Epithelial cell of prostate (primary cell): ENCODE measurements at places on chromosomes 2 and 18.

DNA sequence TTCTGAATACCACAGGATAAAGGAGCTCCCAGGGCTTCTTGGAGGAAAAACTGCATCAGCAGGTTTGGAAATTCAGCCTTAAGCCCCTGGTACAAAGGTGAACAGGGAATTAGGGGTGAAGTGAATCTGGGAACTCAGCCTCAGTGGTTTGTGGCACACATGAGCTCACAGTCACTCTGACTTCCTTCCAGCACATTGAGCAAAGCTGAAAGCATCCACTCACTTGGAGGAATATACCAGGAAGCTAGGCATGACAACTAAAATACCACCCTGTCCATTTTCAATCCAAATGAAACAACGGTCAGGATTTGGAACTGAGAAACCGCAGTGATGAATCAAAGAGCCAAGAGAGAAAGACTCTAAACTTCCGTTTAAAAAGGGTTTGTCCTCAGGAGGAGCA lies 216.1 kb downstream of the ICOS start:
- DNase-seq = no peak

GRCh38 chr2:134289225-134289624 lies 35.4 kb downstream of the MGAT5 start:
- DNase-seq = no peak

GRCh38 chr18:9016633-9017166 lies 85.8 kb upstream of the NDUFV2 start:
- DNase-seq = no peak

- no peak for DNase-seq
Observed at GRCh38 chr2:136381722-136382633, 264.0 kb upstream of the CXCR4 start.

- no peak for DNase-seq
Observed at GRCh38 chr18:11081009-11081532, 68.3 kb downstream of the PIEZO2 start.

DNA sequence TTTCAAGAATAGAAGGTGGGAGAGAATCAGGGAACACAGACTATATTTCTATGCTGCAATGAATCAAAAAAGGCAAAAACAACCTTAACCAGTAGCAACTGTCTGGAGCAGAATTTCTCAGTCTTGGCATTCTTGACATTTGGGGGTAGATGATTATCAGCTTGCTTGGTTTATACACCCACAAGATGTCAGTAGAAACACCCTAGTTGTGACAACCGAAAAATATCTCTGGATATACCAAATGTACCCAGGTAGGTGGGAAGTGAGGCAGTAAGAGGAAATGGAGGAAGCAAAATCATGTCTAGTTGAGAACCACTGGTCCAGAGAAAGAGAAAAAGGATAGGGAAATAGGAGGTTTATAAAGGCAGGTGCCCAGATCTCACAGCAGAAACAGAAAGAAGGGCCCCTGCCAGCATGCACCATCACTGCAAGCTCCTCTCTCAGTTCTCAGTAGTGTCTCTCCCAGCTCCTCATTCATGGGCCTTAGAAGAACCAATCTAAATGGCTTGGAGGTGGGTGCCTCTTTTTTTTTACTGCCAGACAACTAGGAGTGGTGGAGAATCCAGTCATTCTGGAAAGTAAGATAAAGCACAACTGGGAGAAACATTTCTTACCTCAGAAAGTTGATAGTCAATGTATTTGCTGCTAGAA lies 50.4 kb downstream of the MBD2 start:
- no peak for DNase-seq

DNA sequence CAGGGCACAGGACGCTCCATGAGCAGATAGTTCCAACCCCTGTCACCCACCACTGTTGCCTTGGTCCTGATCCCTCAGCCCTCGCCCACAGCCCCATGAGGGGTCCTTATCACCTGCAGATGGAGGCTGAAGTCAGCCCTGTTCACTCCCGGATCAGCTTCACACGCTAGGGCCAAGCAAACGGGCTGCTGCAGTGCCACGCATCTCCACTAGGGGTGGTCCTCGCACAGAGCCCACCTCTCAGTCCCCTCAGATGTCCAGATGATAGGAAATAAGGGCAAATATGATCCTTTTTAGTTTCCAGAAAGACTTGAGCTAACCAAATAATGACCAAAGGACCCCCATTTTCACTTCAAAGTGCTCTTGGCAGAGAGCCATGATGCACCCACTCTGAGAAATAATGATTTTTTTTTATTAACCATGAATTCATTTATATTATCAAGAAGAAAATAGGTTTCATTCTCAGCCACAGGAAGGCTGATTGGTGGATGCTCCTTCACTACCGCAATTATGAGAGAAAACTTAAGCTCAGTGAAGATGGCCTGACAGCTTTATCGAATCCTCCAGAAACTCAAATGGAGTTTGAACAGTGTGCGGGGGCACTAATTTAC lies 71.9 kb upstream of the KLHL29 start:
- DNase-seq = no peak

DNA sequence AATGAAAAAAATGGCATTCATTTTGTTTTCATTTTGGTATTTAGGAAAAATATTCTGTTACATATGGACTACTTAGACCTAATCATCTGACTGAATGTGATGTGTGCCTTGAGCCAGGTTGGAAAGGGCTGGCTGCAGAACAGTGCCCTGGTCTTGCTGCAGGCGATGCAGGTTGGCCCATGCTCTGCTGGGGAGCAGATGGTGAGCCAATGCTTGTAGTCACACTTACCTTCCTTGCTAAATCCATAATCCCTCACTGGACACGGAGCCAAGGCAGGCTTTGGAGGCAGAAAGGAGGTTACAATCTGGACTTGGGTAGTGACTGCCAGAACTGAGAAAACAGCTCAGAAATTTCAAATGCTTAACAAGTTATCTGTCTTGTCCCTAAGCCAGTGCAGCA lies 228.7 kb downstream of the ARHGAP15 start:
- no peak for DNase-seq
